ENCODE measurements at places on chromosomes 2 and 18. TPM values are rescaled to one million over a fixed set of nuclear protein-coding genes. Genes with fewer than 3 reads are reported as not detected.

The STARD6 gene
- not detected for total RNA-seq

The AMER3 gene
- 25.7 TPM for total RNA-seq

The SCN9A gene
- total RNA-seq, result 69.0 TPM

The RGPD3 gene
- 0.82 TPM for total RNA-seq

The CIDEA gene
- total RNA-seq, result not detected

The TPO gene
- total RNA-seq, result 0.27 TPM

Data from cerebellum (tissue), 4 donors.